Tibial nerve (tissue), 4 donors: ENCODE measurements at places on chromosomes 4 and X. TPM values are rescaled to one million over a fixed set of nuclear protein-coding genes. Genes with fewer than 3 reads are reported as not detected.

Gene SH2D1A
- not detected for total RNA-seq

DNA sequence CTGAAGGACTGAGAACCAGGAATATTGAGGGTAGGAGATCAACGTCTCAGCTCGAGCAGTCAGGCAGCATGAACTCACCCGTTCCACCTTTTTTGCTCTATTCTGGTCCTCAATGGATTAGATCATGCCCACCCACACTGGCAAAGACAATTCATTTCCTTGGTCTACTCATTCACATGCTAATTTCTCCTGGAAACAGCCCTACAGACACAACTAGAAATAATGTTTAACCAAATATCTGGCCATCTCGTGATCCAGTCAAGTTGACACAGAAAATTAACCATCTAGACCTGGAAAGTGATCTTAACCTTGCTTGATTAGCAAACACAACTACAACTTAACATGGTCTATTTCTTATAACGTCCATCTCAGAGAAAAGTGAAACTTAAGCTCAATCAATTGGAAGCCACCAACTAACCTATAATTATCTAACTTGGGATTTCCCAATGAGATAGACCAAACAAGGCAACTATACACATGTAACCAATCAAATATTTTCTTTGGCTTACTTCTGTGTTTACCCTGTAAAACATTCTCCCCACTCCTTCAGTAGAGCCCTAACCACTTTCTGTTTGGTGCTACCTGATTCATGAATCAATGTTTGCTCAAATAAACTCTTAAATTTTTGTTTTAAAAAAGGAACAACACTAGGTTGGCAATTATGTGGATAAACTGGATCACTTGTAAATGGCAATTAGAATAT, 69.7 kb upstream of the MAMLD1 start:
- no peak for DNase-seq

DNA sequence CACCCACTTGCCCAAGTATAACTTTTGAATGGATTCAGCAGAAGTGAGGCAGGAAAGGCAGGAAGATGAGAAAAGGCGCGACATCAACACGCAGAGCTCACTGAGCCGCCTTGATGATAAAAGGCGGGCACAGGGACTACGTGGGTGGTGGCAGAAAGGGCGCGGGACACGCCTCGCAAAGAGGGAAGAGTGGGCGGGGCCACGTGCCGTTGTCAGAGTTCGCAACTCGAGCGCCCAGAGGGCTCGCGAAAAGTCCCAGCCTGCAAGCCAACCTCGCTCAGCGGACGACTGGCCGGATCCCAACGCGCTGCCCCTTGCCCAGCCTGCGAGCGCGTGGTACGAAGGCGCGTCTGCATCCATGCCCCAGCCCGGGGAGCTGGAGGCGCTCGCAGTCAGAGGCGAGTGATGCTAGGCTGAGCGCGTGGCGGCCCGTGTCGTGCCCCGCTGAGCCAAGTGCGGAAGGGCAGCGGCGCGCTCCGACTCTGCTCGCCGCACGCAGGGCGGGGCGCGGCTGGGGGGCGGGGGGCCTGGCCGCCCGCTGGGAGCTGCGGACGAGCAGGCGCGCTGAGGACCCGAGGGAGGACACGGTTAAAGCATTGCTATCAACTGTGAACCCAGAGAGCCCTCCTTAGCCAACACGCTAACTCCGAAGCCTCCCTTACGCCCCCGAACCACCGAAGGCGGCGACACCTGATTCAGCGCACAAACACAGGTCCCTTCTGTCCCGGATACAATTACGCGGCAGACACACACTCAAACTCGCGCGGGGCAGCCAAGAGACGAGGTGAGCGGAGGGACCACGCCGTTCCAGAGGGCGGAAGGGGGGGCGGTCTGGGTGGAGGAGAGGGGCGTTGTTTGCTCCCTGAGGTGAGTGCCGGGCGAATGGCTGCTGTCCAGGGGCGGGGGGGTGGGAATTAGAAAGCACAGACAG, at the start of gene UGT8:
Gene UGT8, plus strand, starts transcription at position 617 of the 931 bp plus-strand sequence. CDS start 24,074 bp downstream, outside the sequence.
- DNase-seq = peak; percentile 16

Gene NOX1
- total RNA-seq = not detected
